ENCODE measurements at places on chromosomes 16 and 17.

- DNase-seq = no peak
Measured at GRCh38 chr16:23987443-23987842, 151.7 kb downstream of the PRKCB start.

DNA sequence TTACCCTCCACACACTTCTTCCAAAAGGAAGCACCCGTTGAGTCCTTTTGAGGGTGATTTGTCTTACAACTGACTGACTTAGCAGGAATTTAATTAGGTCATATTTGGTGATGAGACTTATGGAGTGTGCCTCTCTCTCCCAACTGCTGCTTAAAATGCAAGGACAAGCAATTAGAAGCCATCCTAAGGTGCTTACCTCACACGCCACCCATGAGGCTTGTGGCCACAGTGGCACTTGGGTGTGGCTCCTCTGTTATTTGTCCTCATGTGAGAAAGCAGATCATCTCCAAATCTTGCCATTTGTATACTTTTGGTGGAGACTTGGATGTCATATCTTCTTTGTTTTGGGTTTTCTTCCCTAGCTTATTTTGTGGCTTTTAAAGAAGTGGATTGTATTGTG, 61.6 kb downstream of the WNT3 start:
- DNase-seq = no peak

DNA sequence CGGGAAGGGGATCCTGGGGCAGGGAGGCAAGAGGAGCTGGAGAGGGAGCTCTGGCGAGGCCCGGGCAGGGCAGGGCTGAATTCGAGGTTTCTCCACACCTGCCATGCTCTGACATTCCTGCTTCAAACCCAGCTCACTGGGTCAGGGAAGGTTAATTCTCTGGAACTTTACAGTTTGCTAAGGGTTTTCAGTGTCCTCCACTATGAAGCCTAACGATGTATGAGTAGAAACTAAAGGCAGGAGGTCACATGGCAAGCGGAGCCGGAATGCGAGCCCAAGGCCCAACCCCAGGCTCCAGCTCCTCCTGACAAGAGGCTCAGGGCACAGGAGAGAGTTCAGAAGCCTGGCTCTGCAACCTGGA, 29.2 kb downstream of the DCAKD start:
- DNase-seq = no peak

GRCh38 chr17:75152922-75153779, 1.2 kb downstream of the JPT1 start:
- DNase-seq = no peak

DNA sequence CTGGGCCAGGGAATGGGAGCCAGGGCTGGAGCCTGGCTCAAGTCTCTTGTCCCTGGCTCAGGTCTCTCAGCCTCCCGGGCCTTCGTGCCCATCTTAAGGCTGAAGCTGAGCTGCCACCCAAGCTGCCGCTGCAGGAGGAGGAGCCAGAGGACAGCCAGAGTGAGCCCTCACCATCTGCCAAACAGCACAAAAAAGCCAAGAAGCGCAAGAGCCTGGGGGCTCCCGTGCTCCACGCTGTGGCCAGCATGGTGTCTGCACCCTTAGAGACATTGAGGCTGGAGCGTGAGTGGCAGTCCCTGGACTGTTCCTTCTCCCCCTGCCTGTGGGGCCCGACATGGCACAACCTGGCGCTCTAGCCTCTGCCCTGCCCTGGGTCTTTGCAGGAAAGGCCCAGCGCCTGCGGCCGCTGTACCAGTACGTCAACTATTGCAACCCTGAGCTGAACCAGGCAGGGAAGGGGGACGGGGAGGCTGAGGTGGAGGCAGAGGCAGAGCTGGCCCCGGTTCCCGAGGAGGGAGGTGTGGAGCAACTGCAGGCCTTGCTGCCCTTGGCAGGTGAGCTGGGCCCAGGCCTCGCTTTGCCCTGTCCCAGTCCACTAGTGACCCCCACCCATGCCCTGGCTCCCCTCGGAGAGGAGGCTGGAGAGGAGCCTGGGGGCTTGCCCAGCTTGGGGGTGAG, 1.3 kb downstream of the C16orf86 start:
- no peak for DNase-seq

DNA sequence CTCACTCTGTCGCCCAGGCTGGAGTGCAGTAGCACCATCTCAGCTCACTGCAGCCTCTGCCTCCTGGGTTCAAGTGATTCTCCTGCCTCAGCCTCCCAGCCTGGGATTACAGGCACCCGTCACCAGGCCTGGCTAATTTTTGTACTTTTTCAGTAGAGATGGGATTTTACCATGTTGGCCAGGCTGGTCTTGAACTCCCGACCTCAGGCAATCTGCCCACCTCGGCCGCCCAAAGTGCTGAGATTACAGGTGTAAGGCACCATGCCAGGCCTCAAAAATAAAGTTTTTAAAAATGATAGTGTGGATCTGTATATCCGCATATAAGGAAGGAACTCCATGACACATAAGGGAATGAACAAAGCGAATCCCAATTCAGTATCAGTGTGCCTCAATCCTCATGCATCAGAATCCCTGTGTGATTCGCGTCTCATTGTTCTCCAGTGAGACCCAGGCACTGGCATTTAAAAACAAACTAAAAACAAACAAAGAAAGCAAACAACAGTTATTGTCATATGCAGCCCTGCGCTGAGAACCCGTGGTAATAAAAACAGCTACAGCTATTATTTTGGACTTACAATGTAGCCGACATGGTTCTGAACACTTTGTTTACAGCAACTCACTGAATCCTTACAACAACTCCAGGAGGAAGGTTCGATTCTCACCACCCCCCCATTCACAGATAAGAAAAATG, 54.1 kb upstream of the CREBBP start:
- DNase-seq = no peak

DNA sequence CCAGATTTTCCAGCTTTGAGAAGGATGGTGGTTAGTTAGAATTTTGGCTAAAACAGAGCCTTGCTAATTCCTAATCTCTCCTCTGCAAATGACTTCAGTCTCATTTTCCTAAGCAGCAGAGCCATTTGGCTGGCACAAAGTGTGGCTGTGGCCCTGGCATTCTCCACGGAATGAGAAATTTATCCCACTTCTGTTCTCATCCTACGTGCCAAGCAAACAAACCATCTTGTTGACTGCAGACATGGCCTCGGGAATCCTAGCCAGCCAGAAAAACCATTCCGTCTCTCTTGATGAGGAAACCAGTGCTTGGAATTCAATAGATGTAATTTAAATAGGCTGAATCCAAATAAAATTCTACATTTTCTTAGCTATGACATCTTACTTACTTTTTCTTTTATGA, 34.1 kb upstream of the ELAC2 start:
- DNase-seq = no peak

- no peak for DNase-seq
Measured at GRCh38 chr16:4487955-4488498, 11.8 kb downstream of the HMOX2 start.

- DNase-seq = no peak
Measured at GRCh38 chr17:77963441-77963840, 4.9 kb downstream of the TNRC6C start.

DNA sequence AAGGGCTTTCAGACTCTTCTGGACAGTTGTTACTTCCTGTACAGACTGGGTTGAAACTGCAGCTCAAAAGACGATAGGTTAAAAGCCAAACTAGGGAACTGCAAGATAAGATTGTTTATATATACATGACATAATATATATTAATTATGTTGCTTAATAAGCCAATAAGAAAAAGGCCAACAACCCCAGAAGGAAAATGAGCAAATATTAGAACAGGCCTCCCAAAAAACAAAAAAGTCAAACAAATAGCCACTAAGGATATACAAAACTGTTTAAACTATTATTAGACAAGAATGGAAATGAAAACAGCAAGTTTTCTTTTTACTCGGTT, 495 bp upstream of the CMTR2 start:
- DNase-seq = no peak

DNA sequence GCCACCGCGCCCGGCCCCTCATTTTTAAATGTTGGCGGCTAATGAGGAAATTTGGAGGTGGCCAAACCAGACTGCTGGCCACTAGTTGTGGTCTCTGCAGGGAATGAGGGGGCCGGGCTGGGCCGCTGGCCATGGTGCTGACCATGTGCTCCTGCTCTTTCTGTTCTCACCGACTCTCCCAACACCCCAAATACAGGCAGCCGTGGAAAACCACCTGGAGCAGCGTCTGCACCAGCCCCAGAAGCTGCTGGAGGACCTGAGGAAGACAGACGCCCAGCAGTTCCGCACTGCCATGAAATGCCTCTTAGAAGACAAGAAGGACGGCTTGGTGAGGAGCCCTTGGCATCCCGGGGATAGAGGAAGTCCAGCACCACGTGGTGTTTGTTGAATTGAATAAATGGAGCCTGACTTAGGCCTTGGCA, 21.3 kb downstream of the OTOA start:
- no peak for DNase-seq

DNA sequence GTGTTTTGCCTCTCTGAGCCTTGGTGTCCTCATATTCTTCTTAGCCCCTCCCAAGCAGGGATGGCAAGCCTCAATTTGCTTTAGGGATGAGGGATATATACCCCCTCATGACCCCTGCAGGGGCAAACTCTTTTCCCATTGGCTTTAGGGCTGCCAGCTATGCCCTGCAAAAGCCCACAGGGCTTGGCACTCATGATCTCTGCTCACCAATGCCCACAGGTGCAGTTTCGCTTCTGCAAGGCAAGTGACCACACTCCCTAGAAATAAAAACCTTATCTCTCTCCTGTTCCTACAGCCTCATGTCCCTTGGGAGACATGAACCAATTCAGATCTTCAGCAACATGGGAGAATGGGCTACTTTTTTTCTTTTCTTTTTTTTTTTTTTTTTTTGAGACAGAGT, 8.8 kb downstream of the BEAN1 start:
- DNase-seq = no peak

- no peak for DNase-seq
Measured at GRCh38 chr16:50651835-50652438, 29.2 kb downstream of the SNX20 start.

DNA sequence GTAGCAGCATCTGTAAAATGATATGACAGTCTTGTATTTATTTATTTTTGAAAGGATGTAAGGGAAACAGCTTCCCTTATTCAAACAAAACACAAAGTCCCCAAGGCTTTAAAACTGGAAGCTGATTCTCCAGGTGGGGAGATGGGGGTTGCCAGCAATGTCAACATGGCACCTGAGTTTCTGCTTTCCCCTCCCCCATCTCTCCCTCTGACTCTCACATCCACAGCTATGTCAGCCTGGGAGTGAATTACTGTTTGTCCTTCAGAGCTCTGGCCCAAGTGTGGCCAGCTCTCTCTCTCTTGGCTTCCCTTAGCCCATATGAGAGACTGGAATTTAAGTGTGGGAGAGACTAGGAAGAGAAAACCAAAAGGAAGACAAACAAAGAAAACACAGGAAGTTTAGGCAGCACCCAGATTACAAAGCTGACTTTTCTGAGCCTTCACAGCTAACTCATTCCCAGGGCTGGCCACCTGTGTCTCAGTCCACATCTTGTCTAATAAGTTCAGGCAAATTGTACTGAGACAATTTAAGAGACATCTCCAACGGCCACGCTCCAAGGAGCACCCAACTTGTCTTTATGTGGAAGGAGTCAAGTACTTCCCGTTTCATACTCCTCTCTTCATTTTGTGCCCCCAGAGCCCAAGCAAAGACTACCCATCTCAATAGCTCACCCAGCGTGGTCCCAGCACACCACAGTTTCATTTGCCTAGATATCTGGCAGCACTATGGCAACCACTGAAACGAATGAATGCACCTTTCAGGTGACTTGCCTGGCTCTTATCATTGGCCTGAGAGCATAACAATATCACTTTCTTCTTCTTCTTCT, 69.2 kb downstream of the SOX9 start:
- no peak for DNase-seq

GRCh38 chr16:27425961-27426360, 24.0 kb downstream of the IL21R start:
- DNase-seq = no peak

GRCh38 chr17:40647624-40648383, at the start of gene SMARCE1:
Gene SMARCE1, minus strand, starts transcription at chr17:40647818. Its CDS starts 2,016 bp downstream, at chr17:40645802.
- peak; percentile 53 for DNase-seq

GRCh38 chr17:65978871-65979270, 213.1 kb downstream of the CEP112 start:
- no peak for DNase-seq

DNA sequence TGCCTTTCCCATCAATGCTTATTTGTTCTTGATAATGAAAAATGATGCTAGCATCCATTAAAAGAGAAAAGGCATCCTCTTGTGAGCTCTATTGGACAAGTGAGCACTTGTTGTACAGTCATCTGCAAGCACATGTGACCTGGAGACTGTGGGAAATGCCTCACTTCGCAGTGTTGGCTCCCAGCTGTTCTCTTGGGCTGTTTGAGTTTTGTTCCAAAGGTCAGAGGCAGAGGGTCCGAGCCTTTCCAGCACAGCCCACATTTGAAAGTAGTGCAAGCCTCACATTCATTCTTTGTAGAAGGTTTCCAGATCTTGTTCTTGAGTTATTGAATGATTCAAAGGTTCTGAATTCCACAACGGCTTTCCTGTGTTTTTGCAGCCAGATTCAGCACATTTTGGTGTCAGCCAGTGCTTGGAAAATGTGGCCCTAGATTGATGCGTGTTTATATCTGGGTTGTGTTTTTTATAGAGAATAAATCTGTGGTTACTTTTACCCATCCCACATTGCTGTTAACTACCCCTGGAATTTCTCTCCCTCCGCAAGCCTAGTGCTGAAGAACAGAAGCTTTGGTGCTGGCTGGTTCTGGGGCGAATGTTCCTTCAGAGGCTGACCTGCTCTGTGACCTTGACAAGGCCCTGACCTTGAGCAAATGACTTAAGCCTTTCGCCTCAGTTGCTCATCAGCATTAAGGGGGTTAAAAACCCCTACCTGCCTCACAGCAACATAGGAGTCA, 49.8 kb downstream of the CDH1 start:
- DNase-seq = no peak

- no peak for DNase-seq
Measured at GRCh38 chr17:16977932-16978331, 6.0 kb upstream of the TNFRSF13B start.

DNA sequence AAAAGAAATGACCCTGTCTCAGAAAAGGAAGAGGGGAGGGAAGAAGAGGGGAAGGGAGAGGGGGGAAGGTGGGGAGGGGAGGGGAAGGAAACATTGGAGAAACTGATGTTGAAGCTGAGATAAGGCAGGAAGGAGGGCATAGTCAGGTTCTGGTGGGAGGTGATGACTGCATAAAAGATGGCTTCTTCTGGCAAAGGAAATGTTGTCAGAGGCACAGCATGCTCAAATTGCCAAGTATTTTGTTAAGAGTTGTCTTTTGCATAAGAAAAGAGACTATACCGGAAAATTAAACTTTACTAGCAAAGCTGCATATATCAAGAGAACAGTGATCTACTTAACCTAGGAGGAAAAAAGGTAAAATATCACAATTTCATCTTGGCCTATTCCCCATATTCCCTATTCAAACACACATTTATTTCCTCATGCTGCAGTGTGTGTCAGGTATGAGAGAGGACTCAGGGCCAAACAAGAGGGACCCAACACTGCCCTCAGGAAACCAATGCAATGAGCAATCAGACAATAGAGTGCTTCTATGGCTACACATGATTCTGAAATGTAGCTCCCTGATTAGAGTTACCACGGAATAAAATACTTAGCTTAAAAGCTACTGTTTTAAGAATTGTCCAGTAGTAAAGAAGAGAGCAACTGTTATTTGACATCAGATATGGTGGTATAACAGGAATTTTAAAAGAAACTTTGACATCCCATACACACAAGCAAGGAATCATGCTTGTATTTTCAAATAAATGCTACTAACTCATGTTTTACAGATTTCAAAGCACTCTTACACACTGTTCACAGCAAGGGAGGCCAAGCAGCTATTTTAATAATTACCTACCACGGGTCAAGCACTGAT, 80.9 kb downstream of the PARN start:
- DNase-seq = no peak

- DNase-seq = no peak
Measured at GRCh38 chr16:66131895-66132294, 234.6 kb upstream of the CDH5 start.

- no peak for DNase-seq
Measured at GRCh38 chr17:6269478-6269877, 165.4 kb downstream of the AIPL1 start.

- DNase-seq = no peak
Measured at GRCh38 chr16:72210555-72210954, 38.6 kb upstream of the PMFBP1 start.
